ENCODE measurements at places on chromosomes 3 and 15.

- DNase-seq, result no peak
Measured at GRCh38 chr3:112755845-112756613, 90.6 kb downstream of the CD200R1L start.

GRCh38 chr3:126490619-126491018 lies 14.9 kb upstream of the ZXDC start:
- no peak for DNase-seq

- DNase-seq, result no peak
Measured at GRCh38 chr15:32872621-32873283, 154.9 kb downstream of the GREM1 start.

GRCh38 chr15:63038926-63039673 lies 3.4 kb upstream of the TPM1 start:
- DNase-seq, result no peak

DNA sequence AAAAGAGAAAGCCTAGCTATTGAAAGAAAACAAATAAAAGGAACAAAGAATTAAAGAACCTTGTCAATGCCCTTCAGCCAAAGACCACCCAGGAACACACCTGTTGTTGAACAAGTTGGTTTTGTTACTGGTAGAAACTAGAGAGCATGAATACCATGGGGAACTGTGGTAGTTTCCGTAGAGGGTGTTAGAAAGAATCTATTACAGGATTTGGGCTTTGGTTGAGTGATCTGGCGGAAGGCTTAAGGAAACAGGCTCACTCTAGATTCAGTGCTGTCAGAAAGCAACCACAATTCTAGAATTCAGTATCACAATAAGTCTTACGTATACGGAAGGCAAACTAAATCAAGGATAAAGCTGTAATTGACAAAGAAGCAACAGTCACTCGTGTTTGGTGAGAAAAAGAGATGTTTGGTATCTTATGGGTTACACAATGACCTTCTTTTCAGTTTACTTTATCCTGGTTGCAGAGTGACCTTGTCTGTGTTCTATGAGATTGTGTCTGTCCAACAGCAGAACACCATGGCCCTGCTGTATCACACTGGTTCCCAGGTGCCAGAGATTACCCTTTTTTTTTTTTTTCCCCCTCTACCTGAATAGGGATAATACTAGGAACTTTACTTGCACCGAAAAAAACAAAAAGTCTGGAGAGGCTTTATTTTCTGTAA lies 265.9 kb downstream of the SHQ1 start:
- DNase-seq, result peak; percentile 33

Measured in GM12892 (cell line).